Muscle of back (tissue), 13 donors: ENCODE measurements at places on chromosomes 7 and 10.

GRCh38 chr7:68893411-68893810 lies 704.9 kb upstream of the AUTS2 start:
- peak; percentile 76 for DNase-seq

DNA sequence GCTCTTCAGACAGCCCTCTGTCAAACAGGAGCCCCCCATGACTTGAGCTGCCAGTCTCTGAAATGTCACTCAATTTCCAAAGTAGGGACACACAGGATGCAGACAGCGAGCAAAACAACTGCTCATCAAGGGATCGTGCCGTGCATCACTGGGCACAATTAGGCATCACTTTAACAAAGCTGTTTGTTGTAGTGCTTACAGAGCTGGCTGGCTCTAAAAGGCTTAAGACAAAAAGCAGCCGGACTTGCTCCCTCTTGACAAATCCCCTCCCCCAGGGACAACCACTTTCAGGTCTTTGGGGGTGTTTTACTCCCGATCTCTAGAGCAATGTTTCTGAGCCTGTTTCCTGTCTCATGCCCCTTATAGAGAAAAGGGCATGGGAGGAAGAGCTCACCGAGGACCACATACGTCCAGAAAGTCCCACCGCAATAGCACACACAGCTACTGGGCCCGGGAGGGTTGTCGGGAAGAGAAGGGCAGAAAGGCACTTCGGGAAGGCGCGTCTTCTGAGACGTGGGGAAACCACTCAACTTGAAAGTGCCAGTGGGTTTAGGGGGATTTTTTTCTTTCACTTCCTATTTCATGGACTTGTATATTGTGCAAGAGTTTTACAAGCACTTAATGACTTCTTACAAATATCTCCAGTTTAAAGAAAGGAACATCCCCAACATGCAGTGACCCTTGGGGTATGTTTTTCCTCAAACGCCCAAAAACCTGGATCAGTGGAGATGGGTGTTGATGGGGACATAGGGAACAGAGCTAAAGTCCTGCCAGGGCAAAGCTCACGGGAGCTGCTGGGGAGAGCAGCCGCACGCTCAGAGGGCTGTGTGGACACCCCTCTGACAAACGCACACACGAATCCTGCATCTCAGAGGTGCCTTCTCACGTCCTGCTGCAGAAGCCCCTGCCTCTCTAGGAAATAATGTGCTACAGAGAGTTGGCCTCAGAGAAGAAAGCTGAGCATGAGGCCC lies 27.1 kb downstream of the LRRC20 start:
- DNase-seq, result no peak

DNA sequence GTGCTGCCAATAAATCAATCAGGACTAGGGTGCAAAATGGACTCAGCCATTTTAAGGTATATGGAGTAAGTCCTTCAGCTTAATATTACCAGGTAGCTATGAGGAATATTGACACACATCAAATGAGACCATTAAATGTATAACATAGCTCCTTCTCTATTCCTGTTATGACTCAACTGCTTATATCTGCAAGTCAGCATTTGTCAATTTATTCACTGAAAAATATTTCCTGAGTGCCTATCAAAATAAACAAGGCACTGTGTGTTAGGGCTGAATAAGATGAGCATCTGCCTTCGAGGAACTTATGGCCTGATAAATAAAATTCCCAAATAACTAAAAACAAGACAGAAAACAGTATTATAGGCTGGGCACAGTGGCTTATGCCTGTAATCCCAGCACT lies 113.8 kb downstream of the CDK6 start:
- DNase-seq, result no peak

GRCh38 chr10:60266513-60266912 lies 123.2 kb downstream of the ANK3 start:
- no peak for DNase-seq

GRCh38 chr7:131945313-131945911 lies 389.0 kb upstream of the PODXL start:
- DNase-seq, result peak; percentile 65

DNA sequence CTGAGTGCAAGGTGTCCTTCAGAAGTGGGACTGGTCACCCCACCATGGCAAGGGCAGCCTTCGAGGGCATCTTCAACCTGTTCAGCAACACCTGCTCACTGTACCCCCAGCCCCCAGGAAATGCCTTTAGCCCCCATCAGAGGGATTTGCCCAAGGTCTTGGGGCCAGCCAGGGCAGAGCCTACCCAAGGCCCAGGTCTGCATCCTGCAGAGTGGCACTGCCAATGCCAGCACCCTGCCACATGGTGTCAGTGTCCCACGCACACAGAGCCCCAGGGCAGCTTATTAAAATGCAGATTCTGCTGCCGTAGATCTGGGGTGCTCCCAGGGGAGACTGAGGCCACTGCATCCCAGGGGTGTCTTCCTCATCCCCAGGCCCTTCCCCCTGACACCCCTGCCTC lies 106.2 kb upstream of the KCTD7 start:
- no peak for DNase-seq

DNA sequence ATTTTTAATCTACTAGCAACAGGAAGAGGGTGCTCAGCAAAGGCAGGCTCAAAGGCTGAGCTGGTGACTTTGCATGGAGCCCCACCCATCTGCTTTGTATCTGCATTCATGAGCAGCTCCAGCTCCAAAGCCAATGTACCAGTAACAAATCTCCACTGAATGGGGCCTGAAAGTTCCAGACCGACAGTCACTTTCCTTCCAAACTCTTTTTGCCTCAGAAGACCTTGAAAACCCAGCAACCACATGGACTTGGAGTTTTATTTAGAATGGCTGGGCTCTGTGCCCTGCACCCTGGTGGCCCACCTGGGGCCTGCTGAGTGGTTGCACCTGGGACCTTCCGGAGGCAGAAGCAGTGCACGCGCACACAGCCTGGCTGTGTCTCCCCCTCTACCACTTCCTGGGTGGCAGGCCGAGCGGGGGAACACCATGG lies 195.0 kb upstream of the PLXNA4 start:
- DNase-seq, result no peak

DNA sequence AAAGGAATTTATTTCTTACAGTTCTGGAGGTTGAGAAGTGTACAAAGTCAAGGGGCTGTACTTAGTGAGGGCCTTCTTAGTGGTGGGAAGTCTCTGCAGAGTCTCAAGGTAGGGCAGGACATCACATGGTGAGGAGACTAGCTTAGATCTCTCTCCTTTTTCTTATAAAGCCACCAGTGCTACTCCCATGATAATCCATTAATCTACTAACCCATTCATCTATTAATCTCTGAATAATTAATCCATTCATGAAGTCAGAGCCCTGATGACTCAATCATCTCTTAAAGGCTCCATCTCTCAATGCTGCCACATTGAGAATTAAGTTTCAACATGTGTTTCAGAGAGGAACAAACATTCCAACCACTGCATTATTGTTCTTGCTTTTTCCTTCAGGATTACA lies 64.4 kb upstream of the CSTF2T start:
- no peak for DNase-seq

DNA sequence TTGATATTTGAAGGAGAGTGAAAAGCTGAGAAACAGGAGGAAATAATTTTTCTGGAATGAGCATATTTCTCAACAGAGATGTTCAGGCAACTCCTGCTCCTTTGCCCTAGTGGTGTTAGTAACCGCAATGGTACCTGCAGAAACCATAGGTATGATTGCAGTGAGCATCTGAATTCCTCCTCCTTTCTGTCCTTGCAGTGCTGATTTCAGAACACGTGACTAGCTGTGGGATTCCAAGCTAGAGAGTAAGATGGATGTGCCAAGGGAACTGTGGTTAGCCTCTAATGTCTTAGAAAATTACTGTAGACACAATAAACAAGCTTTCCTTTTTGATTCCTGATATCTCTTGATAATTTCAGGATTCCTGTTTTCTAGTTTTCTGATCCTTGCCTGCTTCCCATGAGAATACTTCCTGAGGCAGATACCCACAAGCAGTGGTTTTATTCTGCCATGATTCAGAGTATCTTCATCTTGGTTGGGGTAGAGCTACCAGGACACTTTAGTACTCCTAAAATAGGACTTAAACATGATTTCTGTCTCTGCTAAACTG lies 27.5 kb downstream of the LRGUK start:
- no peak for DNase-seq

DNA sequence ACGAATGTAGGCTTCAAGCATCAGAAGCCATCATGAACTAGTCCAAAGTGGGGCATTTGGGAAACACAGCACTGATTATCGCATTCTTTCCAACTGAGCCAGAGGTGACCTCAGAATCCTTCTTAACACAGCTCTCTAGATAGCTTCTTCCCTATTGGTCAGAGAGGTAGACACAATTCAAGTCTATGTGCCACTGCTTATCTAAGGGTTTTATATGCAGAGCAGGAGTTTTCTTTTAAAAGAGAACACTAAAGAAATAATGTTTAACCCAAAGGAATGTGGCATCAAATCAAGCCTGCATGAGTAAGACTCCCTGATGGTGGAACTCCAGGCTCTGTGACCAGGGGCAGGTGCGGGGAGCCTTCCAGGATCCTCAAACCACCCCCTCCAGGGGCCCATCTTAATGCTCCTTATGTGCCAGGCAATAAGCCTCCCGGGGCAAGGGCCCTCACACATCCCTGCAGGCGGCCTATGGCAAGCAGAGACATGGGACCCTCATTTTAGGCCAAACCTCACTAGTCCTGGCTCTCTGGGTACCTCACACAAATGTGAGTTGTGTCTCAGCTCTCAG lies 13.8 kb downstream of the HSPA12A start:
- DNase-seq, result no peak

GRCh38 chr7:154698726-154699291 lies 304.1 kb downstream of the PAXIP1 start:
- no peak for DNase-seq

DNA sequence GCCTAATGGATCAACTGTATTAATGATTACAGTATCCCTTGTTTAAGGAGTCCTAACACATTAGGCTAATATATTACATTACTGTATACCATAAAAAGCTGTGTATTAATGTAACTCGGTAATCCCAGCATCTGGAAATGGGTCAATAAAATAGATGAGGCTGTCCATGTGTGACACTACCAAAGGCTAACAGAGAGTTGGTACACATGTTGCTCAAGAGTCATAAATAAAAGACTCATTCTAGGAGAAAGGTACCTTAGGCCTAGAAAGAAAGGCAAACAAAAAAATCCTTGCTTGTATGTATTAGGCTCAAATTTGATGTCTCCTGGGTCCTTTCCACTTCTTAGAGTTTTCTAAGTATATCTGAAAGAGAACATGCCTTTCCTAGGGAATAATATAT lies 14.6 kb downstream of the MCMBP start:
- DNase-seq, result no peak

DNA sequence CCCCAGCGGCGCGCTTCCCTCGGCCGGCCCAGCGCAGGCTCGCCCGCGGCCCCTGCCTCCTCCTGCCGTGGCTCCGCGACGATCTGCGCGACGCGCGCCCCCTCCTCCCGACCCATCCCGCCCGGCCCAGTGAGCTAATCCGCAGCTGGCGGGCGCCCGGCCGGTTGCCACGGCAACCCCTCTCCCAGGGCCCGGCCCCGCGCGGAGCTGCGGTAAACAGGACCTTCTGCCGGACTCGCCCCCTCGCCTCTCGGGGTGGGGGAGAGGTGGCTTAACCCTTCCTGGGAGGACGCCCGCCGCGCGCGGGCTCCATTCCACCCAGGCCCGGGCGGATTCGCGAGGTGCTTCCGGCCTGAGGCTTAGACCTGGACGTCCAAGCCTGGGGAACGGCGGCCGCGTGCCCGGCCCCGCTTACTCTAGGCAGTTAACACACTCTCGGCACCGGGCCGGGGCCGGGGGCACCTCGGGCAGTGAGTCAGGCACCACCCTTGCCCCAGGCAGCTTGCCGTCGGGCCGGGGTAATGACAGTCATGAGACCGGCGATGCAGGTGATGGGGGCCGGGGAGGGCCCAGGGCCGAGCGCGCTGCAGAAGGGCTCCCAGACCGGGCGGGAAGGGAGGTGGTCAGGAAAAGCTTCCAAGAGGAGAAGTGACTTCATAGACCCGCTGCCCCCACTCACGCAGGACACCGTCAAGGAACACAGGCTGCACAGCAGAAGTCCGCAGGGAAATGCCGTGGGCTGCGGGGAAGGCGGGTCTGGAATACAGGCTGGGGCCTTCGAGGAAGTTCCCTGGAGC lies at the start of gene DENND2A:
Gene DENND2A, minus strand, starts transcription at position 87 of the 797 bp plus-strand sequence. CDS start 38,416 bp downstream, outside the sequence.
- DNase-seq, result peak; percentile 94

GRCh38 chr10:119231654-119232053 lies 24.3 kb downstream of the GRK5 start:
- DNase-seq, result no peak

- DNase-seq, result no peak
These were observed 22.6 kb upstream of the ICA1 start for GRCh38 chr7:8284606-8285005.

GRCh38 chr10:128626397-128627000 lies 500.3 kb upstream of the MKI67 start:
- no peak for DNase-seq

DNA sequence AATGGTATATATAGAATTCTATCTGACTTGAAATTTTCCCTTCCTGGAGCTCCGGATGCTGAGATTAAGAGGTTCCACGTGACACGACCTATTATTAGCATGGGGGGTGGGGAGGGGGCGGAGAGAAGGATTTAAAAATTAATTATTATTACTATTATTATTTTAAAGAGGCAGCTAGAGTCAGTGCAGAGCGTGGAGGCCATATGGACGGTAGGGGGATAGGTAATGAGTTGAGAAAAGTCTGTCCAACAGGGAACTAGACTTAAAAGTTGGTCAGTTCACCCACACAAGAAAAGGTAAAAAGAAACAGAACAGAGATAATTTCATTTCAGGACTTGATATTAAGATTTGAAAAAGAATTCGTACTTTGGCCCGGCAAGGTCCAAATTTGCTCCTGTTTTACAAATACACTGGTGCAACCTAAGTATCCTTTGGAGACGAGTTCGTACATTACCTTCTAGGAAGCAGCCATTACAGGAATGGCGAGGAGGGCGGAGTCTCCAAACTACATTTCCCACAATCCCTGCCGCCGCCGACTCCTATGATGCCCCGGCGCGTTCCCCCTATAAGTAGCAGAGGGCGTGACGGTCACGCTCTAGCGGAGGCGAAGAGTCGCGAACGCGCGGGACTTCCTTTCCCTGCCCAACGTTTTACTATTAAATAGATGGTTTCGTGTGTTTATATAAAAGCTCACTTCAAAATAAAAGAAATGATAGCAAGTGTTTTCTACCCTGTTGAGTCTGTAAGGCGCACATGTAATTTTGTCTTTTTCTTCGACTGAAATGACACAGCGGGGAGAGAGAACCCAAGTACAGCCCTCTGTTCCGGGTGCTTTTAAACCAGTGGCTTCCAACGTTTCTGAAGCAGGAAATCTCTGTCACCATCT lies at the start of gene SMIM30:
Gene SMIM30, minus strand, starts transcription at position 481 of the 886 bp plus-strand sequence. CDS start 976 bp downstream, outside the sequence.
- peak; percentile 93 for DNase-seq

DNA sequence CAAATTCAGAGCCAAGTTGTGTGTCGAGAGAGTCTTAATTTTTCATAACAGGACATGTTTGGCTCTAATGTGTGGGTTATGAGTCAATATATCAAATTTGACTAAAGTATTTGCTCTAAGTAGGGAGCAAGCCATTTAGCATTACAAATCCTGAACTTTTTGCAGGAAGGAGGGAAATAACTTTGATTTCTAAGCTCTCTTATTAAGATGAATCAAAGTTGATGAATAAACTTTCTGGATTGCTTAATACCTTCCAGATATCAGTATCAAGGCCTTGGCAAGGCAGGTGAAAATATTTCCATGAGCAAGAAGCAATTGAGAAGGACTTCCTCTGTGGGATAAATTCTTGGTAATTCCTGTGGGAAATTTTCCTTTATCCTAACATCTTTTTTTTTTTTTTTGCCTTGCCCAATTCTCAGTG lies 258.8 kb downstream of the AHR start:
- peak; percentile 58 for DNase-seq
